Stimulated activated CD8-positive, alpha-beta memory T cell treated with anti-CD3 and anti-CD28 coated beads, Interleukin-2, amount 100 ng/mL, for 1 hour (primary cell): ENCODE measurements at places on chromosomes 2 and 18.

DNA sequence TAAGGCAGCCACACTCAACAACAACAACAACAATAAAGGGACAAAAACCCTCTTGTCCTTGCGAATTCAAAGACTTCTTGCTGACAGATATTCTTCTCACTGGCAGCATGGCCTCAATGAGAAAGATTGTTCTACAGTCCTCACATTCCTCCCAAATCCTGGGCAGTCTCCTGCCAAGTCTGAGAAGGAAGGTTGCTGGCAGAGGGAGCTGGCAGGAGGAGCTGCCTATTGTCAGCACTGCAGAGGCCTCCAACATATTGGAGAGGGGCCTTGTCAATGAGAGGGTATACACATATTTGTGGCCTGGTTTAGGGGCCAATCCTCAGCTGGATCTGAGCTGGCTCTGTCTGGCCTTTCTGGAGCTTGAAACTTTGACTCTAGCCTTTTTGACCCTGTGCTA is 63.5 kb downstream of the LAMA3 start:
- DNase-seq: no peak

DNA sequence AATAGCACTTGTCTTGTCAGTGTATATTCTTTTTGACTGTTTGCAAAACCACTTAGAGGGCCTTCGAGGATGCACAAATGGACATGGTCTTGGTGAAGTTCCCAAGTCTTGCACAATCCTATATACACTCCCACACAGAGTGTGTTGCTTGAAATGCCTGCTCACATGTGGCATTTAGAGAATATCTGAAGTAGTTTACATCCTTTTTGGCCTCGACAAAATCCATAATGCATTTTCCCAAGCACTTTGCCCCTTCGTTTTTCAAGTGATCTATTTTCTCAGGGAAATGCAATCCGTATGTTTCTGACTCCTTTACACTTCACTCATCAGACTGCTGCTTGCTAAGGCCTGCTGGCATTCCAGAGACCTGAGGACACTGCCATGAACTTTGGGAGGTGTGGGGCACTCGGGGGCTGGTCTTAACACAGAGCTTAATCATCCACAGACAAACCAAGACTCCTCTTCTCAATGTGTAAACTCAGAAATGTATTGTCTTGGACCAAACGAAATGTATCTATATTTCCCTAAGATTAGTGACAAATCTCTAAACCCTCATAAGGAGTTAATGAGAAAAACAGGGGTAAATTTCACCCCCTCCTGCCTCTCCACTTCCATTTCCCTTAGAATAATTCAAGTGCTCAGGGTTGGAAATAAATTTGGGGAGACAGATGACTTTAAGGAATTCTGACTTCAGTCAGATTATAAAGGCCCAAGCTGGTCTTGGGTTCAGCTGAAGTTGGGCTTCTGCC is 219.3 kb upstream of the APCDD1 start:
- no peak for DNase-seq

- no peak for DNase-seq
Observed at GRCh38 chr18:34077599-34077998, 147.1 kb downstream of the NOL4 start.

DNA sequence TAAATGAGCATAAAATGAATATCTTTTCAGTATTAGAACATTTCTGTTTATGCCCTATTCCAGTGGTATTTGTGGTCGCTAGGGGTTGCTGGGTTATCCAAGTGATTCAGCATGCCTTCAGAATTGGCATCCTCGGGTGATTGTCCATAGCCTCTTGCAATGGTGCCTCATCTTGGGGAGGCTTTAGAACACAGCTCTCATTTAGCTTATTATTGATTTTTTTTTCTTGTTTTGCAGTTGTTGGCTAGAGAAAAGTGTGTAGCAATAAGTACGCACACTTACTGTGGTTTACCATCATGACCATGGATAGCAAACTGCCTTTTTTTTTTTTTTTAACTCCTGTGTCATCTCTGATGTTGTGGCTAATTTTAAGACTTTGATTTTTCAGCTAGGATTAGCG is 33.6 kb downstream of the PLEKHA3 start:
- no peak for DNase-seq

GRCh38 chr2:111164078-111164477 is 43.4 kb downstream of the BCL2L11 start:
- DNase-seq: no peak

GRCh38 chr2:122851161-122851560 is 1095.7 kb downstream of the TSN start:
- no peak for DNase-seq

- DNase-seq: no peak
Observed at GRCh38 chr2:231655894-231656293, 52.4 kb upstream of the PTMA start.

DNA sequence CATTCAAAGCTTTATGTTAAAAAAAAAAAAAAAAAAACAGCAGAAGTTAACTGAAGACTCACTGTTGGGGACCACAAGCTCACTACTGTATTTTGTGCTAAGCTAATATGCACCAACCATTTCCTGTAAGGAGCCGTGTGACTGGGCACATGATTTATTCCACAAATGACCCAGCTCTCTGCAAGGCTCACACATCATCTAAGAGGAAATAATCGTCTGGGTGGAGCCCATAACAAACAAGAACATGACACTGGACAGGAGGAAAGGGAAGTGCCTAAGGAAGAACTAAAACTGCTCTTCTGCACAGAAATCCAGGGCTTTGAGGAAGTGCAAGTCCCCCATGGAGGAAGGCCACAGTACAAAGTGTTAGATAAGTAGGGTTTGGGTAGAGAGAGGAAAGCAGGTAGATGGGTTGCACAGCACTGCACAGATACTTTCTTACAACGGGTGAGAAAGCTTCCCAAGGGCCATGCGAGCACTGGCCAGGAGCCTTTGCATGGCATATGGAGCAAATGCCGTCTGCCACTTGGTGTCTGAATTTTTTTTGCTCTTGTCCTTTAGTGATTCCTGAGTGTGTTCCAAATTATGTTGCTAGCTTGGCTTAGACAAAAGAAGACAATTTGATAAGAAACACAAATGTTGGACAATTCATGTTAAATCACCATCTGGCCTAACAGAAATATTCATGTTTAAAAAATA is 24.4 kb downstream of the NFE2L2 start:
- DNase-seq: peak; percentile 15
